ENCODE measurements at places on chromosomes 13 and 19. TPM values are rescaled to one million over a fixed set of nuclear protein-coding genes. Genes with fewer than 3 reads are reported as not detected.

DNA sequence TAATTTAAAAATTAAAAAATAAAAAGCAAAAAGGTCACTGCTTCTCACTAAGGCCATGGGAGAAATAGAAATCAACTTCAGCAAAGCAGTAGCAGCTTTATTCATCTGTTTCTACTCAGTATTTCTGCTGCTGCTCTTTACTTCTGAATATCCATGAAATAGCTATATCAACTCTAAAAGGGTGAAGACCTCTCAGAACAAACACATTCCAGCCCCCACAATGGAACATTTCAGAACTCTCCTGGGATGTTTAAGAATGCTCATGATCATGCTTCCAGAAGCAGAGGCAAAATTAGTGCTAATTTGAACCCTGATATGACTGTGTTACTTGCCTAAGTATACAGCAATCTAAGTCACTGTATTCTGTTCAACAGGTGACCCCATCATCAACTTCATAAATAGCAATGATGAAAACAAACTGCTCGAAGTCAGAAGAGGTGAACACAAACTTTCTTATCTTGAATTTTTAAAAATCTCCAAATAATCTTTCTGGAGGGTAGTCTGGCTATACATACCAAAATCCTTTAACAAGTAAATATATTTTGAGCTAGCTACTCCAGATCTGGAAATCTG, 29.6 kb upstream of the DOCK9 start:
- no peaks in the 10 kb centered on the region for H3K36me3 ChIP-seq
- H3K4me1 ChIP-seq, result peaks cover 3% of the 10 kb centered on the region
- H3K4me3 ChIP-seq, result no peak overlapping the region

- no peak overlapping the region for H3K4me3 ChIP-seq
- no peaks in the 10 kb centered on the region for H3K36me3 ChIP-seq
- DNase-seq, result no peak
Observed at GRCh38 chr13:29507356-29507755, 88.1 kb downstream of the SLC7A1 start.

GRCh38 chr13:112170823-112171569, 104.0 kb downstream of the SOX1 start:
- no peak overlapping the region for H3K4me3 ChIP-seq
- no peaks in the 10 kb centered on the region for H3K4me1 ChIP-seq
- H3K36me3 ChIP-seq, result no peaks in the 10 kb centered on the region
- DNase-seq, result no peak
- no peaks in the 10 kb centered on the region for H3K27me3 ChIP-seq

DNA sequence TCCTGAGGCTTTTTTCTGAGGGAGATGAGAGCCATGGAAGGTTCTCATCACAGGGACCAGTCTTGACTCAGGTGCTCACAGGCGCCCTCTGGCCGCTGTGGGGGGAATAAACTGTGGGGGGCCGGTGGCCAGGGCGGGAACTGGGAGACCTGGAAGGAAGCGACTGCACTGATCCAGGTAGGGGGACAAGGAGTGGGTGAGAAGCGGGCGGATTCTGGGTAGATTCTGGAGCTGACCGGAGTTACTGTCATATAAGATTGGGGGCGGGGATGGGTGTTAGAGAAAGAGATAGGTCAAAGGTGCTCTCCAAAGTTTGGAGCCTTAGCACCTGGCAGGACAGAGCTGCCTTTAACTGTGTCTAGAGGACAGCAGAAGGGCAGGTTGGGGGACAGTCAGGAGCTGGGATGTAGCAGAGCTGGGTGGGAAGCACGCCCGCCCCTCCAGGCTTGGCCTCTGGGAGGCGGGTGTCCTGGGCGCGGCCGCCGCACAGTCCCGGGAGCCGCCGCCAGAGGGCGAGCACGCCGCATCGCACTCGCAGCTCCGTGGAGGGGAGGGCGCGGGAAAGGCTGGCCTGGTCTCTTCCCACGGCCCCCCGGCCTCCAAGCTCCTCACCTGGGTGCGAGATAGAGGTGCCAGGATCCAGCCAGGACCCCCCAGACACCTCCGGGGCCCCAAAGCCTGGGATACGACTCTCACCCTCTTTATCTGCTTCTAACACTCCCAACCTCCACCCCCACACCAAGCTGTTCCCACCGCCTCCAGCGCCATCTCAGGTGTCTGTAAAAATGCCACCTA, 4.2 kb upstream of the DAND5 start:
- DNase-seq, result peak; percentile 61
- peak overlapping the region; percentile 31 for H3K4me3 ChIP-seq
- peak overlapping the region; percentile 66 for H3K27ac ChIP-seq
- no peaks in the 10 kb centered on the region for H3K27me3 ChIP-seq
- no peaks in the 10 kb centered on the region for H3K36me3 ChIP-seq
- no peaks in the 10 kb centered on the region for H3K4me1 ChIP-seq

GRCh38 chr13:75399168-75399878, 82.6 kb downstream of the TBC1D4 start:
- H3K27me3 ChIP-seq, result no peaks in the 10 kb centered on the region
- no peak overlapping the region for H3K4me3 ChIP-seq
- no peak overlapping the region for H3K27ac ChIP-seq
- no peaks in the 10 kb centered on the region for H3K4me1 ChIP-seq

DNA sequence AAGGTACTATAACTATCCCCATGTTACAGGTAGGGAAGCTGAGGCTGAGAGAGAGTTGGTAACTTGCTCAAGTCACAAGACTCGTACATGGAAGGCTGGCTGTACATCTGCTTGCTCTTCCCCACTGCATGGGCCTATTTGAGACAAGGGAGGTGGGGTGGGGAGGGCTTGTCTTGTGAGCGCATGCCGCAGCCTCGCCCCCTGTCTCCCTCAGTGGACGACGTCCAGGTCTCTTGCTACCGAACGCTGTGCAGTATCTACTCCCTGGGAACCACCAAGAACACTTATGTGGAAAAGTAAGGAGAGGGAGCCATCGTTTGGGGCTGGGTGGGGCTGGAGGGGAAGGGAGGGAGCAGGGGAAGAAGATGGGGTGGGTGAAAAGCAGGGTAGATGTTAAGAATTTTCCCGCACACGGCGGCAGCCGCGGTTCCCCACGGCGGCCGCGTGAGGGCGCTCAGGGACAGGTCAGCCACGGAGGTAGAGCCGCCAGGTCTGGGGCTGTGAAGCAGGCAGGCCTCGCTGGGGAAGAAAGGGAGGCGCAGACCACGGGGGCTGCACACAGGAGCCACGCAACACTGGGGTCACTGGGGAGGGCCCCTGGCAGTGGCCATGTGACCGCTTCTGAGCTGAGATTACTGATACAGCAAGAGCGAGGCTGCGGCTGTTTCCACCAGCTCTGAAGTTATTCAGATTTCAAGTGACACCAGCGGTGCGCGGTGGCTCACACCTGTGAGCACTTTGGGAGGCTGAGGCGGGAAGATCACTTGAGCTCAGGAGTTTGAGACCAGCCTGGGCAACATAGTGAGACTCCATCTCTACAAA, 81.5 kb downstream of the RYR1 start:
- H3K4me3 ChIP-seq, result no peak overlapping the region
- no peaks in the 10 kb centered on the region for H3K36me3 ChIP-seq
- peak; percentile 21 for DNase-seq
- no peak overlapping the region for H3K27ac ChIP-seq
- no peaks in the 10 kb centered on the region for H3K4me1 ChIP-seq

DNA sequence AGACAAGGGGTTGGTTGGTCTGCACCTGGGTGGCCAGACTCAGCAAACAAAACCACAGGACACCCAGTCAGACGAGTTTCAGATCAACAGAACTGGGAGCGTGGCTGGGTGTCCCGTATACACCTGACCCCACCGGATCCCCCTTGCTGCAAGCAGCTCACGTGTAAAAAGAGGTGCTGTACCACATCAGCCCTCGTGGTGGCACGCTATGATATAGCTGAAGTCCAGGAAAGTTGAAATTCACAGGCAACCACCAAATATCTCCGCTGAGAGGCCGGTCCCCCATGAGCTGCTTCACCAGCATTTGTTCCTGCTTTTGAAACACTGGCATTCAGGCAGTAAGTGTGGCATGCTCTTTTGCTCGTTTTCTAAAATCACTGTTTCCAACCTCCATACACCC, 92.3 kb downstream of the TUBA3C start:
- H3K27me3 ChIP-seq, result no peaks in the 10 kb centered on the region
- H3K27ac ChIP-seq, result no peak overlapping the region
- DNase-seq, result no peak
- H3K4me1 ChIP-seq, result no peaks in the 10 kb centered on the region
- no peak overlapping the region for H3K4me3 ChIP-seq

GRCh38 chr19:2805991-2806649, 13.5 kb upstream of the ZNF554 start:
- H3K4me1 ChIP-seq, result no peaks in the 10 kb centered on the region
- no peaks in the 10 kb centered on the region for H3K27me3 ChIP-seq
- H3K36me3 ChIP-seq, result no peaks in the 10 kb centered on the region
- H3K27ac ChIP-seq, result no peak overlapping the region
- no peak overlapping the region for H3K4me3 ChIP-seq

- no peak for DNase-seq
- peaks cover 21% of the 10 kb centered on the region for H3K27me3 ChIP-seq
- H3K27ac ChIP-seq, result no peak overlapping the region
- no peak overlapping the region for H3K4me3 ChIP-seq
- H3K36me3 ChIP-seq, result no peaks in the 10 kb centered on the region
- no peaks in the 10 kb centered on the region for H3K4me1 ChIP-seq
Observed at GRCh38 chr13:112111239-112111857, 44.4 kb downstream of the SOX1 start.

- no peaks in the 10 kb centered on the region for H3K4me1 ChIP-seq
- H3K36me3 ChIP-seq, result no peaks in the 10 kb centered on the region
- H3K27me3 ChIP-seq, result no peaks in the 10 kb centered on the region
- DNase-seq, result no peak
- H3K4me3 ChIP-seq, result no peak overlapping the region
Observed at GRCh38 chr13:109735436-109735966, 50.9 kb downstream of the IRS2 start.

- H3K4me3 ChIP-seq, result no peak overlapping the region
- H3K4me1 ChIP-seq, result no peaks in the 10 kb centered on the region
- no peaks in the 10 kb centered on the region for H3K36me3 ChIP-seq
- DNase-seq, result no peak
Observed at GRCh38 chr13:111046590-111047141, 68.4 kb upstream of the ARHGEF7 start.

The IGFLR1 gene
- 9.4 TPM for total RNA-seq

The SRRM5 gene
- 0.28 TPM for total RNA-seq

The ZNF554 gene
- 4.4 TPM for total RNA-seq

Measured in prostate gland (tissue), 2 donors.